HuH-7 (cell line): ENCODE measurements at places on chromosomes 5 and 9.

GRCh38 chr5:142654578-142655058, 31.3 kb downstream of the FGF1 start:
- no peak for DNase-seq

GRCh38 chr5:89297066-89297465, 414.1 kb upstream of the MEF2C start:
- no peak for DNase-seq

GRCh38 chr9:10208691-10209069, 404.1 kb downstream of the PTPRD start:
- DNase-seq: no peak

- no peak for DNase-seq
Measured at GRCh38 chr9:107183176-107183575, 99.9 kb upstream of the RAD23B start.

GRCh38 chr9:16828340-16829281, 41.9 kb downstream of the BNC2 start:
- DNase-seq: no peak

- DNase-seq: no peak
Measured at GRCh38 chr9:128470560-128470959, 14.8 kb downstream of the ODF2 start.

GRCh38 chr5:171783051-171783450, 2.6 kb upstream of the SMIM23 start:
- DNase-seq: no peak

DNA sequence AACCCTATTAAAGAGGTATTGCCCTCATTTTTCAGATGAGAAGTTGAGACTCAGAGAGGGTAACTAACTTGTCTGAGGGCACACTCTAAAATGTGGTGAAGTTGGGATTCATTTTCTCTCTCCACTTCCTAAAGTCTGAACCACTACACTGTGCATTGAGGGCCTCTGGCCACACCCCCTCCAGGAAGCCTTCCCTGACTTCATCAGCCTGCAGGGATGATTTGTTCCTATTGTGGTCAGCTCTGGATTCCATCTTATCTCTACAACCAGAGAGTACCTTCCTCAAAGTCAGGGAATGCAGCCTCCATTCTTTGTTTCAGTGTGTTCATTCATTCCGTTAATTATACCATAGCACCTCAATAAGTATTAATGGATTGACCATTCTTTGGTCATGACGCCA, 356.0 kb upstream of the PANK3 start:
- no peak for DNase-seq

DNA sequence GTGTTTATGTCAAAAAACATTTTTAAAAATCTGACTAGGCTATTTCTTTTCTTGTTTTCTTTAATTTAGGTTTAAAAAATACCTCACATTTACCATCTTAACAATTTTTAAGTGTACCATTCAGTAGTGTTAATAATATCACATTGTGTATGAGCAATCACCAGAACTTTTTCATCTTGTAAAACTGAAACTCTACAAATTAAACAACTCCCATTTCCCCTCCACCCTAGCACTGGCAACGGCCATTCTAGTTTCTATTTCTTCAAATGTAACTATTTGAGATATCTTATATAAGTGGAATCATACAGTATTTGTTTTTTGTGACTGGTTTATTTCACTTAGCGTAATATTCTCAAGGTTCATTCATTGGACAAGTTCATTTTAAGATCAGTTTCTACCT, 27.7 kb downstream of the PLCXD3 start:
- no peak for DNase-seq

GRCh38 chr5:78771260-78772205, 123.0 kb upstream of the LHFPL2 start:
- no peak for DNase-seq

DNA sequence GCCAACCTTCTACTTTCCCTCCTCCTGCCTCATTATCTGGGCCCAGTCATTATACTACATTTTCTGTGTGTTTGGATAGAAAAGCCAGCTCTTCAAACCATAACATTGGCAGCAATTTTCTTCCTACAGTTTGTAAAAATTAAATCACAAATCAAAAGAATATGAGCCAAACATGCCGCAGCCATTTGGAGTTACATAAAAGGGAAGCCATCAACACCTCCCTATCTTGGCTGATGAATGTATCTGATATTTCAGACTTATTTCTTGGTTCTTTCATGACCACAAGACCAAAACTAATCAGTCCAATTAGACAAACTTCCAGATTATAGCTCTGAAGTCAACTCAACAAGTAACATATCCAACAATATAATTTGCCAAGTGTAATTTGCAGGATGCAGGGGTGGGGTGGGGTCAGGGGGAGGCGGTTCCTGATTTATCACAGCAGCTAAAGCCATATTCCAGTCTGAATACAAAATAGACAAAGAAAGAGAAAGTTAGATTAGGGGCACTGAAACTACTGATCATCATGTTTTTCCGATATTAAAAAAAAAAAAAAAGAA, 89.4 kb upstream of the CNTLN start:
- DNase-seq: no peak

DNA sequence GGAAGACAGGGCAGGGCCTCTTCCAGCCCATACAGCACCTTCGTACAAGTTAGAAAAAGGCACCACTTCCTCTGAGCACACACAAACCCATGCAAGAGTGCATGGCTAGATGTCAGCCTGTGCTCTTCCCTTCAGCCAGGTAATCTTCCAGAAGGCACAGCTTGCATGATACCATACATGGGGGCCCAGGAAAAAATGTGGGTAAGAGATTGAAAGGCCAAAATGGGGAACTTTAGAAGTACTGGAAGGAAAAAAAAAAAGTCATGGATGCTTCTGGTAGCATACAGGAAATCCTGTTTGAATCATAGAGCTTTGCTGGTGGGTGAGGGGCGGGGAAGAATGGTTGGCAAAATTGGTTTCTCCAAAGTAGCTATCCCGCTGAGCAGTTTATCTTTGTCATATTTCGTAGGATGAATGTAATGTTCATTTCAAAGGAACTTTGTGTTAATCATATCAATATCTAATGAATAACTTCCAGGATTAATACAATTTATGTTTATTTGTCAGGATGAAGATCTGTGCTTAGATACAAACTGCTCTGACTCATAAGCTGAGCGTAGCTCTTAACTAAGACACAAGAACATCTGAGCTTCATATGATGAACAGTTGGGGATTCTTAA, 78.2 kb upstream of the MAP3K1 start:
- no peak for DNase-seq

DNA sequence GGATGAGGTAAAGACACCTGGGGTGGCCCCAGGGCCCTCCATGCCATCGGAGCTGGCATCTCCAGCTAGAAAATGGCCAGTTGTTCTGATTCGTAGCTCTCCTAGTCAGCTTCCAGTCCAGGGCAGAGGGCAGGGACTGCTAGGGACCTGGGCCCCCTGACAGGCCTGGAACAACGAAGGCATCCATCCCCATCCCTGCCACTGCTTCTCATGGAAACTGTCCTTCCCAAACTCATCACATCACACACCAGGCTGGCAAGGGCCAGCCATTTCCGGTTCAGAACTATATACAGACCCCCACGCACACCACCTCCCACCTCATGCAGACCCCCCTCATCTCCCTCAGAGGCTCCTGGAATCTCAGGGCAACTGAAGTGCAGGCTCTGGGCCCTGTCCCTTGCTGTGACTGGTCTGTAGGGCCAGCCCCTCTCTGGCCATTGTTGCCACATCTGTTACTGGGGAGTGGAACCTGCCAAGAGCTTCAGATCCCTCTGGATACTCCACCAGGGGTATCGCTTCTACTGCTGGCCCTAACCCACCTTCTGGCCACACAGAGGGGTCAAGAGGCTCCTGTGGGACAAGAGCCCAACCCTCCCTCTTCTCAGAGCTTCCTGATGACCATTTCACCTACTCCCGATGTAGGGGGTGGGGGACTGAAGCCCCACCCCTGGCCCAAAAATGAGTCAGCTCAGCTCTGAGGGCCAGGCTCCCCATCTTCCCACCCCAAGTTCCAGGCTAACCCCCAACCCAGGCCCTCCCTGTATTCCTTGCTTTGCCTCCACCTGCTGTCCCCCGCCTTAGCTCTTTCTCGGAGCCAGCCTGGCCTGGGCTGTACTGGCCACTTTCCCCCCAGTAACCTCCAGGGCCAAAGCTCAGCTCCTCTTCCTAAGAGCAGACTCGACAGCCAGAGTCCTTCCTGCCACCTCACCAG, 1.2 kb upstream of the MZB1 start:
- DNase-seq: no peak

GRCh38 chr9:107464516-107464915, 25.1 kb downstream of the KLF4 start:
- DNase-seq: no peak

GRCh38 chr5:64693636-64694035, 3.3 kb downstream of the SHISAL2B start:
- no peak for DNase-seq

GRCh38 chr9:9392755-9393154, 1220.0 kb downstream of the PTPRD start:
- DNase-seq: no peak

DNA sequence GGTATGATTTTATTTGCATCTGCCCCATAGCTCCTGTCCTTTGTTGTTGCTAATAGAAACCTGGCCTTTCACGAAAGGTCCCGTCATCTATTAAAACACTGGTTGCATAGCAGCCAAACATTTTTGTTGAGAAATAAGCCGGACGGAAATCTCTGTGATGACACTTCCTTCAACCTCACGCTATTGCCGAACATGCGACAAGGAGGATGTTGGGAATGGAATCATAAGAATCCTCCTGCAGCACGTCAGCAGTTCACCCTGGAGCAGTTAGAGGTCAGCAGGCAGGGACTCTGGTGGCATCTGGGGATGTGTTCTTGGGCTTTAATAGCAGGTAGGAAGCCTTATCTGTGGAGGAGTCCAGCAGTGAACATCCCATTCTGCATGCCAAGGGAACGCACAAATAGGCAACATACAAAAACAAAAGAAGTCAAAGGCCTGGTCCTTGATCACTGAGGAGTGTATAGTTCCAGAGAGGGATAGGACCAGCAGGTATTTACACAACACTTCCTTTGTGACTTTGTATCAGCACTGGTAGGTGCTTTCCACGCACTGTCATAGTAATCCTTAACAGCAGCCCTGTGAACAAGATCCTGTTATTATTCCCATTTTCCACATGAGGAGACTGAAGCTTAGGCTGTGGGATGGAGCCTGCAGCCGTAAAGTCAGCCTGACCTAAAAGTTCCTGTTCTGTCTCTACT, 33.4 kb downstream of the ARHGAP26 start:
- DNase-seq: no peak

DNA sequence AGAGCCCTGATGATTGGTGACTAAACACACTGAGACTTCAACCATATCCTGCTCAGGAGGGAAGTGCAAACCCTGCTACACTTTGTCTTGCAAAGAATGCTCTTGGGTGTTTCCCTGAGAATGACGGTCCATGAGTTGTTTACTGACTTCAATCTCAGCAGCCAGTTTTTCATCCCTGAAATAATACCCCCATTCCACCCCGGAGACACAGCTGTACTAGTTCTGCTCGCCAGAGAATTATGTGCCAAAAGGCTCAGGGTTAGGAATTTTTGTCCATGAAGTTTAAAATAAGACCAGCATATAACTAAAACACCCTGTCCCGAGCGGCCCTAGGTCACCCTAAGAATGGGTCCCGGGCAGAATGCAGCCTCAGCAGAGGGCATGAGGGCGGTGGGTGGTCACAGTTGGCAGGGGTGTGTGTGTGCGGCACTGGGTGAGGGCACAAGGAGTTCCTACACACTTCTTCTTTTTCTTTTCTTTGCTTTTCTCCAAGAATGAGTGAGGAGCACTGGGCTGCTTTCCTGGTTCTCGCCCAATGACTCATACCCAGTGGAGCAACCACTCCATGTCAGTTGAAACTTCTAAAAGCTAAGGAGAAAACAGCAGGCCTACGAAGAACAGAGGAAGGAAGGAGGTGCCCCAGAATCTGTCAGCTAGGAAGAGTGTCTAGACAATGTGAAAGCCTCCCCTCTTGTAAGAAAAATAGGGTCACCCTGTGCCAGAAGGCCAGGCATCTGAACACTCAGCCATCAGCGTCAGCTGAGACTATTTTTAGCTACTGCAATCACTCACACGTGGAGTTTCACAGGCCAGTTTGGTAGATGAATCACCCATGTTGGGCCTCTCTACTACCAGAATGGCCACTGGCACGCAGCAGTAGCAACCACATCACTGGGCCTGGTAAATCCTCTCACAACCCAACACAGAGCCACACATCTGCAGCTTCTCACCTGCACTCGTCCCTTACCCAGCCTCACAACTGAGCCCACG, 105.9 kb downstream of the DPYSL3 start:
- DNase-seq: no peak

GRCh38 chr9:137689745-137690529, 71.1 kb downstream of the EHMT1 start:
- DNase-seq: peak; percentile 73

DNA sequence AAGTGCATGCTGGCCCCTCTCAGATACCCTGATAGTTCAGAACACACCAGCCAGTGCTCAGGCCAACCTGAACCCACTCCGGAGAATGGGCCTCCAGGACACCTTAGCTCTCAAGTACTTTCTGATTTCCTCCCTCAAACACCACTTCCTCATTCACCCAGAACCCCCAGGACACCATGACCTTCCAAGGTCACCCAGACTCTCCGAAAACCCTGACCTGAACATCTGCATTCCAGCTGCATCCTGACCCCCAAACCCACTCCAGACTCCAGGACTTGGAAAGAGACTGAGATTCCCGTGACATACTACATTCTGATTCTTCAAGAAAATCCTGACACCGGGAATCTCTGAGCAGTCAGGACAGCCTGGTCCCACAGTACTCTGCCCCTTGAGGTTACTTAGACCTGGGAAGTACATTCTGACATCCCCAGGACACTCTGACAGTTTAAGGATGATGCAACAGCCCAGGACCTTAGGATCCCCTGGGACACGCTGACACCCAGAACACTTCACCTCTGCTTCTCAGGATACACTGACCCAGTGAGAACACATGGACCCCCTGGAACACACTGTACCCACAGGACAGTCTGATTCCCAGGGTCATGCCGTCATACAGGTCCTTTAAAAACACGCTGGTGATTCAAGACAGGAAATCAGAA, 747 bp upstream of the PROP1 start:
- no peak for DNase-seq

- DNase-seq: no peak
Measured at GRCh38 chr9:137815256-137816255, 62.0 kb upstream of the CACNA1B start.

DNA sequence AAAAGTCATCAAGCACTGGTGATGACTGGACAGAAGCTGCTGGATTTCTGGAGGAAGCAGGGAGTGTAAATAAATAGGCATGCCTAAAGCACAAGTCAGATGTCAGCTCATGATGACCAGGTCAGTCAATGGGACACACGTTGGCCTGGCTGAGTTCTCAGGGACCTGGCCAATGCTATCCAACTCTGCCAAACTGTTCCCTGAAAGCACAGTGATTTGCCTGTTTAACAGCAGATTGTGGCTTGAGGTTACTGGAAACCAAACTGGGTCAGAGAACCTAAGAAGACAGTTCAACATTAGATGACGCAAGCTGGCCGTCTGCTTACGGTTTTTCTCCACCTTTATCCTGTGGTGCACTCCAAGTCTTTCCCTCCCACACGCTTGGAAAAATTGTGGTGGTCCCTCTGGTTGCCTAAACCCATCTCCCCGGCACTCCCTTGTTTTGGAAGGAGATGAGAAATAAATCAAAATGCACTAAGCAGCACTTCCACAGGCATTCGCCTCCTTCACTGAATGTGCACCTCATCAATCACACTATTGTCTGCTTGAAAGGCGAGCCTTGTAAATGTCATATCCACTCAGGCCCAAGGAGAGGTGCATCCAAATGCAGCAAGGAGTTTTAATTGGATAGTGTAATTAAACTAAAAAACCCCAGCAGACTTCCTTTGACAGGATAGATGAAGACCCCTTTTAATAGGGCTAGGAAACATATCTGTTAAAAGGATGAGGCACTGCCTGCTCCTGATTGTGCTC, 199.4 kb downstream of the GAPVD1 start:
- no peak for DNase-seq

- DNase-seq: no peak
Measured at GRCh38 chr5:172370648-172371545, 83.4 kb downstream of the SH3PXD2B start.
